ENCODE measurements at places on chromosomes 11 and 22. TPM values are rescaled to one million over a fixed set of nuclear protein-coding genes. Genes with fewer than 3 reads are reported as not detected.

OR4C46 gene
- total RNA-seq, result not detected

- DNase-seq, result peak; percentile 89
Observed at GRCh38 chr22:24424001-24424900, 3.1 kb upstream of the ADORA2A start.

GRCh38 chr11:1084561-1085439 lies 10.1 kb downstream of the MUC2 start:
- no peak for DNase-seq

DNA sequence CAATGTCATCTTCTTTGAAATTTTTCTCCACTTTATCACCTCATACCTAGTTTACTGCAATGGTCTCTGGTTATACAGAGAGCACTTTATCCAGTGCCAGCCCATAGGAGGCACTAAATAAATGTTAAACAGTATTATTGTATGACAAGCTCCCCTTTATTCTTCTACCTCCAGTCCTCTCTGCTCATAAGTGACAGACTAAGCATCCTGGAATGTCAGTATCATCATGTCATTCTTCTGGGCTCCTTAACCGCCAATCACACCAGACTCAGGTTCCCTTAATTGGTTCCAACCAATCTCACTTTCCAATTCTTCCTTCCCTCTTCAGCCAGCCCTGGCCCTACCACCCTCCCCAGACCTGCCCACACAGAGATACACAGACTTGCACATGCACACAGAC lies 93.1 kb downstream of the RPL27A start:
- DNase-seq, result no peak

PATE1 gene
- total RNA-seq, result not detected

NFAM1 gene
- 0.48 TPM for total RNA-seq

NDUFC2 gene
- 258 TPM for total RNA-seq

DNA sequence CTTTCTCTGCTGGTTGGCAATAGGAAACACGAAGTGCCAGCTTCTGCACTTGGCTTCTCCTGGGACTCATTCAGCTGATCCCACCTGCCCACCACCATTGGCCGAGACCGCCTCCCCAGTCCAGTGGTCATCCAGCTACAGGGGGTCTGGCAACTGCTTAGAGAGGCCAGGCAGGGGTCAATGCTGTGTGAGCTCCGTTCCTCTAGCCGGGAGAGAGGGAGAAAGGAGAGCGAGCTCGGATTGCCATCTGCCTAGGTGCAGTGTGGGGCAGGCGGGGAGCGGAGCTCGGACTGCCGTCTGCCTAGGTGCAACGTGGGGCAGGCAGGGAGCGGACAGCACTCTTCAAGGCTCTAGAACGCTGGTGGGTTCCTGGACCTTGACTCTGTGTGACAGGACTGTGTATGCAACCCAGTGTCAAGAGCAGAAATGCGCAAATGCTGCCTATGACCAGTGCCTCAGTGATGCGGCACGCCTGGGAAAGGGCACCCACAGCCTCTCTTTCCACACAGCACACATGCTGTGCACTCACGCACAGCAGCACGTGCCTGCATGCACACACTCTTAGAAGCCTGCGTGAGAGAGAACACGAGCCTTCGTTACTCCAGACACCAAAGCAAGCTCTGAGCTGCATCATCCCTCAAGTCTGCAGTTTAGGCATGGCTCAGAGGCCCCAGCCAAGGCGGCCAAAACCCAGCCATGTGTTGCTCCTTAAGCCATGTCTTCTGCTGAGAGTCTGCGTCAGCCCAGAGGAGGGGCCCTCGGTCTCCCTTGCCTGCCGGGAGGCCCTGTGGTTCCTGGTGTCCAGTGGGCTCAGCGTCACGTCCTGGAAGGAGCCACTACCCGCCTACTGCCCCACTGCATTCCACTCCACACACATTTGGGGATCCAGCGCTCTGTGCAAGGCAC lies 26.8 kb upstream of the JAM3 start:
- no peak for DNase-seq

- no peak for DNase-seq
Observed at GRCh38 chr11:74460481-74461154, 6.7 kb downstream of the KCNE3 start.

MYBPC3 gene
- total RNA-seq, result not detected

DNA sequence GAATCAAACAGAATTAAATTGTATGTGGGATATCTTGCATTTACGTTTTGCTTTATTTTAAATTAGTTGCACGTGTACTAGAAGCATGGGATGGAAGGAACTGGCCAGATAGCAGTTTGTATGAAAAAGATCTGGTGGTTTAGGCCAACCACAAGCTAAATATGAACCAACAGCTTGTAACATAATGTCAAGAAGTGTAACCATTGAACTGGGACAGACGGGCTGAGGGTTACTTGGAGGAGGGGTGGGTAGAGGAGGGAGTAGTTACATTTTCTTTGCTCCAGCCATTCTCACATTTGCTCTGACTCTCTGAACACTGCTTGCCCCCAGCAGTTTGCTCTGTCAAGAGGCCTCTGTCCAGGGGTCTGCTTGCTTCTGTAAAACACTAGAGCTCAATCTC lies 31.7 kb upstream of the CXCR5 start:
- DNase-seq, result no peak

DNA sequence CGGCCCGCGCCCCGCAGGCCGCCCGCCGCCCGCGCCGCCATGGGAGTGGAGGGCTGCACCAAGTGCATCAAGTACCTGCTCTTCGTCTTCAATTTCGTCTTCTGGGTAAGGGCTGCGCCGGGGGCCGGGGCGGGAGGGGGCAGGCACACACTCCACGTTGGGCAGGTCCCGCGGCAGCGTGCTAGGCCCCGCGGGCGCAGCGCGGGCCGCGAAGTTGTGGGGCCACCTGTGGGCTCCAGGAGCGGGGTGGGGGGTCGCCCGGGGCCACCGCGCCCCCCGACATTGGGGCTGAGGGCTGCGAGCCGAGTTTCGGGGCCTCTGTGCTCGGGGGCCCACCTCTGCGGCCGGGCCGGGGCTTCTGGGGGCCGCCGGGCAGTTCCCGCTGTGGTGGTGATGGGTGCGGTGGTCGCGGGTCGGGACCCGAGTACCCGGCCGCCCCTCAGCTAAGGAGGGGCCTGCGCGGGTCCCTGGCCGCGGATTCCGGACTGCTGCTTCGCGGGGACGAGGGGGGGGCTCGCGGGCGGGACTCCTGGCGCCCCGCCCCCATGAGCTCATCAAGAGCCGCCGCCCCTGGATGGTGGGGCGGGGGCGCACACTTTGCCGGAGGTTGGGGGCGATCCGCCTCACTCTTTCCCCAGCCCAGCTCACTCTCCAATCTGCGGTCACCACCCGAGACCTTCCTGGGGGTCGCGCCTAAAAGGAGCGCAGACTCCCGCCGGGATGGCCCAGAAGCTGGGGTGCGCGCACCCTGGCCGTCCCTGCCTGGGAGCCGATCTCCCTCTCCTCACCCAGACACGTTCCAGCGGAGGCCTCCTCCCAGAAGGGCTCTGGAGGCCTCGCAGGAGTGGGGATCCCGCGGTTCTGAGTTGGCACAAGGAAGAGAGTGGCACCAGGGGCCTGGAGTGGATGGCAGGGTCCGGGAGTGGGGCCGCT lies 667 bp downstream of the CD81 start:
- DNase-seq, result peak; percentile 96

- DNase-seq, result peak; percentile 90
Observed at GRCh38 chr11:396511-396947, 2.5 kb downstream of the PKP3 start.

DNA sequence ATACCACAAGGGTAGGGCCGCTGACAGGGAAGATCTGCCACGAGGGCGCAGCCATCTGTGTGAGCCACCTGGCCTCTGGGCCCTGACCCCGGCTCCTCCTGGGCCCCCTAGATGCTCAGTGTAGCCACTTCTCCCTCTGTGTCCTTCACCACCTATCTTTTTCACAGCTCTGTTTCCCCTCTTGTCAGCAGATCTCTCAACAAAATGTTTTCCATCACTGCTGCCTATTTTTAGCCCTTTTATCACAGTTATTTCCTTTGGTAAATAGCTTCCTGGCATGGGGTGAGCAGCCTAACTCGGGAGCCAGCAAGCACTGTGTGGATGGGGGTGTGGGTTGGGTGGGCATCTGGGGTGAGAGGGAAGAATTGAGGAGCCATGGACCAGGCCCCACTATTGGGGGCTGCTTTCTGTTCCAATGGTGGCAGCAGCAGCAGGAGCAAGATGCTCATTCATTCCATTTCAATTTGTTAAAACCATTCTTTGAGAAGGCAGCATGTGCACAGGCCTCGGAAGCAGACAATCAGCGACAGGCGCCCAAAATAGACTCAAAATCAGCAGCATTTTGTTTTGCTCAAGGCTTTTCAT lies 135.2 kb upstream of the NAV2 start:
- DNase-seq, result no peak

DNA sequence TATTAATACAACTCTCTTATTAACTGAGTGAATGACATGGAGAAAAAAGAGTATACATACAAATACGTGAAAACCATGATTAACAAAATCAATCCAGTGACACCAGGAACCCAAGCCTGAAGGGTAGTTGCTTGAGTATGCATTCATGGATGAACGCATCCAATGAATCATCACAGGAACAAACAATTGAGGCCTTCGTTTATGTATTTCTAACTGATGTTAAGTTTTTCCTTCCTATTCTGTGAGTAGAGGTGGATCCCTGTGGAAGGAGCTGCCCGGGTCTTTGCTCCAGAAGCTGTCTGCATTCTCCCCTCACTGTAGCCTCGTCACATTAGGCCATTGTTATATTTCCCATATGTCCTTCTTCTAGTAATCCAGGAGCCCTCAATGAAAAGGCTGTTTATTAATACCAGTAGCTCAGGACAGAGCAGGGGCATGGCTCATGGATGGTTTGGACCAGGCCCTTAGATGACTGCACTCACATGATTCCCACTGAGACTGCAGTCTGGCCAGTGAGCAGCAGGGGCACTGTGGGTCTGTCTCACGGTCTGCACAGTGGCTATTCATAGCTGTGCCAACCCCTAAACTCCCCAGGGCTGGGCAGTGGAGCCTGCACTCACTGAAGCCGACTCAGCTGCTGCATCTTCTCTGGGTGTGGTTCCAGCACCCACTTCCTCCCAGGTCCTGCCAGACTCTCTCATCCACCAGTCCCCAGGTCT lies 128.1 kb upstream of the TOP3B start:
- peak; percentile 82 for DNase-seq

DNA sequence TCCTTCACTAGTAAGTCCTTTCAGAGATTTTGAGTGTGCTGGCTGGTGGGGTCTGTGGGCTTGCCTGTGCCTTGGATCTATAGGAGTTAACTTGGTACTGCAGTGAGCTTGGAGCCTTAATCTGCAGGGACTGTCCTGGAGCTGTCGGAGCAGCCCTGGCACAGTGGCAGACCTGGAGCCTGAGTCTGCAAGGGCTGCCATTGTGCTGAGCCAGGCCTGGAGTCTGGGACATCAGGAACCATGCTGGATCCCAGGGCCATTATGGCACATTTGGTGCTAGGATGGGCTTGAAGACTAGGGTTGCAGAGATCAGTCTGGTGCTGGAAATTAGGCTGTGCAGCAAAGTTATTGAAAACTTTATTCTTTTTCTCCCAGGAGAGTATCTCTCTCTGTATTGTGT lies 665.4 kb downstream of the METTL15 start:
- peak; percentile 8 for DNase-seq

GRCh38 chr11:133992121-133992520 lies 35.4 kb upstream of the IGSF9B start:
- DNase-seq, result no peak

TMEM151A gene
- total RNA-seq, result 0.85 TPM

DNA sequence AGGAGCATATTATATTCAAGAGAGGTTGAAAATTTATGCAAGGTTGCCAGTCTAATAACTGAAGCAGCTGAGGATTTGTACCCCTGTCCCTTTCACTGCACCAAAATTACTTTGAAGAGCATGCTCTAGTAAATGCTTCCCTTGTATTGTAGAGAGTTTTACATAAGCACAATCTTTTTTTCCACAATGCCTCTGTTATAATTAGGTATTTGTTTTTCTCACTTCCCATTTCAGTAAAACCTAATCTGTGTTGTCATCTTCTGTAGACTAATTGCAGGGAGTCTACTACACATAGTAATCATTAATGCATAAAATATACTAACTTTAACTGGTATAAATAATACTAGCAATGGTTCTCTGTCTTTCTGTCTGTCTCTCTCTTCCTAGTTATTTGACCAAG lies 718.4 kb upstream of the ANO5 start:
- DNase-seq, result no peak

DNA sequence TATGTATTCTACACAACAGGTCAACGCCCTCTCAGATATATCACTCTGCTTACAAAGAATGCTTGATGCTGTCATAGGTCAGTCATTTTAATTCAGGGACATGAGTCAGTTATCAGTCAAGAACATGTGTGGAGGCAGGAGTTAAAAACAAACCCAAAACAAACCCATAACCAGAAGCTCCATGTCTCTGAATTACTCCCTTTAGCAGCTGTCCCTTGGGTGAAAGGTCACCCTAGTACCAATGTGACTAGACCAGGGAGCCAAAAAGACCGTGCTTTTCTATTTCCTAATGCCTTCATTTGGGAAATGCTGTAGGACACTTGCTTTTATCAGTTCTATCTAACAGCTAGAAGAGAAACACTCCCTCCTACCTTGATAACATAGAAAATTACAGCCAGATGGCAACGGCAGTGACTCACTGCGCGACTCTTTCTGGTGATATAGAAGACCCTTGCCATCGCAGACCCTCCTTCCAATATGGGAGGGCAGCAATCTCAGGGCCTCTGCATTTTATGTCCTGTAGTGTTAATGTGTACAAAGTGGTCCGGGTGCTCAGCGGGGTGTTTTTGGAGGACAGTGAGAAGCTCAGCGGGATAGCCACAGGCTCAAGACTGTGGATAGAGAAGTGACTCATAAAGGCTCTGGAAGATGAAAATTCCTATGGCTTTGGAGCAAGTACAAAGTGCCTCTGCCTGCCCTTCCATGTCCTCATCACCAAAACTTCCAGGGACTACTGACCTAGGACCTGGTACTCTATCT lies 24.8 kb downstream of the APOL5 start:
- no peak for DNase-seq

STARD10 gene
- total RNA-seq, result 19.3 TPM

GRCh38 chr11:61899146-61899841 lies 7.9 kb upstream of the FADS3 start:
- peak; percentile 100 for DNase-seq

DNA sequence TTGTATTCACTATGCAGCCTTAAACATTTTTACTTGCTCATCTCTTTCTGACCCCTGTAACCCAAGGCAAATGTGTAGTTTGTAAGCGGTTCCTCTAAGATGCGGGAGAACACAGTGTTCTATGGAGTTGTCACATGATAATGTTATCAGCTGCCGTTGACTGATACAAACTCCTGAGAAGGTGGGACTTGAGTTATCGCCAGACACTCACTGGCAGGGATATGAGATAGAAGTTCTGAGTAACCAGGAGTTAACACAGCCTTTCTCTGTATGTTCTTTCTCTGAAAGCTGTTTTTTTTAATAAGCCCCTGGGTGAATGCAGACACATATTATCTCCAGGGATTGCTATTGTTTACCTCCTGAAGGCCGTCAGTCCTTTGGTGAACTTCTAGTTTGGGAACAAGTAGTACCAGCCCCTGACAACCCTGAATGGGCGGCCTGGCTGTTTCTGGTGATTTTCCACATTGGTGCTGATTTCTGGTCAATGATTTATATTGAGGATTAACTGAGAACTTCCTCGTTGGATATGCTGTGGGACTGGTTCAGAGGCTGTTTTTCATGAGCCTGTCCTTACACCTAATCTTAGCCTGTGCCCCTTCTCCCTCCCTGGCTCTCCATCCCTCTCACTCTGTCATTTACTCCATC lies 155.3 kb upstream of the RASSF10 start:
- no peak for DNase-seq
